ENCODE measurements at places on chromosomes 1 and 21.

- DNase-seq, result no peak
Observed at GRCh38 chr1:93704052-93704451, 22.4 kb upstream of the BCAR3 start.

- no peak for DNase-seq
Observed at GRCh38 chr1:163173121-163173520, 29.6 kb downstream of the RGS5 start.

- DNase-seq, result no peak
Observed at GRCh38 chr1:29239142-29239541, 2.8 kb downstream of the PTPRU start.

- DNase-seq, result no peak
Observed at GRCh38 chr1:236673289-236673919, 12.9 kb upstream of the ACTN2 start.

DNA sequence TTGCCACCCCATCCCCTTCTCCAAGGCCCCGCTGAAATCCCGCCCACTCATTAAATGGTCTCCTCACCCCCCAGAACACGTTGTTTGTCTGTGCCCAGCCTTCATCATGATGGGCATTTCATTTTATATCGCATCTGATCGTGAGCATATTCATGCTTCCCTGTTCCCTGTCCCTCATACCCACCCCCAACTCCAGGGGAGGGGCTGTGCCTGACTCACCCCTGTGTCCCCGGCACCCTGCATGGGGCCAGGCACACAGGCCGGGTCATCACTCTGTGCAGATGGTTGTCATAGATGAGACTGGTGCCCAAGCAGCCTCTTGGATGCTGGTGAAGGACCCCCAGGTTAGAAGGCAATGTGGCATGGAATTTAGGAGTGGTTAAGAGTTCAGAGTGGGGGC is 11.0 kb downstream of the CAMK2N1 start:
- no peak for DNase-seq

DNA sequence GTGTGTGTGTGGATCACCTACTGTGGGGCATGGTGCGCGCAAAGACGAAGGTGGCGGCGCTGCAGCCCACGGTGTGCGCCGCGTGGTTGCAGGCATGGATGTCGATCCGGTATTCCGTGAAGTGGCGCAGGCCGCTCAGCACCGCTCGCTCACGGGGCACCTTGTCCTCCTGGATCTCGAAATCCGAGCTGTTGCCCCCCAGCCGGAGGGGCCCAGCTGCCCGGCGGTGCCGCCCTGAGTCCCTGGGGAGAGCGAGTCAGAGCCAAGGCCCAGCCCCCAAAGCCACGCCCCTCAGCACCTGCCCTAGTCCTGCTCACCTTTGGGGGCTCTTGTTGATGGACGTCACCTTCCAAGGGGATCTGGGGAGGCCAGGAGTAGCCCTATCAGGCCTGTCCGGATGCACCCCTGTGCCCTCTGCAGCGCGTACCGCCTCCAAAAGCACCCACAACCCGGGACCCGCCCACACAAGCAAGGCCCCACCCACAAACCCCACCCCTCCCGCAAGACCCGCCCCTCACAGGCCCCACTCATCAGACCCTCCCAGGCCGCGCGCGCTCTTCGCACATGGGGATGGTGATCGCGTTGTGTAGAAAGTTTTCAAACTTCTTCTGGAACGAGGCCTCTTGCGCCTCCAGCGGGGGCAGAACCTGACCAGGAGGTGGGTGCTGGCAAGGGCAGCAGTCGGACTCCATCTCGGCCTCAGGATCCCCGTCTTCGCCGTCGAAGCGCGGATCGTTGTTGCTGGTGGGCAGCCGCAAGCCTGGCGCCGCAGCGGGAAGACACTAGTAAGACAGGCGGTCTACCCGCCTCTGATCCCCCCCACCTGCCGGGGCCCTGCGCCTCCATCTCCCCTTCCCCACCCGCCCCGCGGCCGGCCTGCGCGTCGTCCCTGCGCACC is 13.6 kb downstream of the INSRR start:
- no peak for DNase-seq

- DNase-seq, result no peak
Observed at GRCh38 chr1:32480003-32480402, 15.1 kb downstream of the ZBTB8B start.

GRCh38 chr1:85372683-85373377 is 92.1 kb downstream of the DDAH1 start:
- no peak for DNase-seq

- DNase-seq, result no peak
Observed at GRCh38 chr1:222974496-222974895, 159.7 kb downstream of the DISP1 start.

DNA sequence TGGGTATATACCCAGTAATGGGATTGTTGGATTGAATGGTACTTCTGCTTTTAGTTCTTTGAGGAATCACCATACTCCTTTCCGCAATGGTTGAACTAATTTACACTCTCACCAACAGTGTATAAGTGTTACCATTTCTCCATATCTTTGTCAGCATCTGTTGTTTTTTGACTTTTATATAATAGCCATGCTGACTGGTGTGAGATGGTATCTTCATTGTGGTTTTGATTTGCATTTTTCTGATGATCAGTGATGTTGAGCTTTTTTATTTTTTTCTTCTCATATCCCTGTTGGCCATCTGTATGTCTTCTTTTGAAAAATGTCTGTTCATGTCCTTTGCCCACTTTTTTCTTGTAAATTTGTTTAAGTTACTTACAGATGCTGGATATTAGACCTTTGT is 14.1 kb downstream of the DNM3 start:
- DNase-seq, result no peak

DNA sequence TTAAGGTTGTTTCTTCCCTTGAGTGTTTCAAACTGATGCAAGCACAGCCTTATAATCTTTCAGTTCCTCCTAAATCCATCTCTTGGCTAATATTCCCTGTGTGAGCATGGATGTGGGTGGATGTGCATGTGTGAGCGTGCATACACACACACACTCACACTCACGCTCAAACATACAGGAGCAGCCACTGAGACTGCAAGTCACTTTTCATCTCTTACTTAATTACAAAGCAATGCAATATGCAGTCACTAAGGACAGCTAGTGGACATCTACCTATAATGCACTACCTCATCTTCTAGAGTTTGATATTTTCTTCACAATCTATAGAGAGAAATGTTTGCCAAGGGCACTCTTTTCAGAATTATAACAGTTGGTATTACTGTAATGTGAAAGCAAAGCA is 1.4 kb downstream of the ESRRG start:
- DNase-seq, result no peak

DNA sequence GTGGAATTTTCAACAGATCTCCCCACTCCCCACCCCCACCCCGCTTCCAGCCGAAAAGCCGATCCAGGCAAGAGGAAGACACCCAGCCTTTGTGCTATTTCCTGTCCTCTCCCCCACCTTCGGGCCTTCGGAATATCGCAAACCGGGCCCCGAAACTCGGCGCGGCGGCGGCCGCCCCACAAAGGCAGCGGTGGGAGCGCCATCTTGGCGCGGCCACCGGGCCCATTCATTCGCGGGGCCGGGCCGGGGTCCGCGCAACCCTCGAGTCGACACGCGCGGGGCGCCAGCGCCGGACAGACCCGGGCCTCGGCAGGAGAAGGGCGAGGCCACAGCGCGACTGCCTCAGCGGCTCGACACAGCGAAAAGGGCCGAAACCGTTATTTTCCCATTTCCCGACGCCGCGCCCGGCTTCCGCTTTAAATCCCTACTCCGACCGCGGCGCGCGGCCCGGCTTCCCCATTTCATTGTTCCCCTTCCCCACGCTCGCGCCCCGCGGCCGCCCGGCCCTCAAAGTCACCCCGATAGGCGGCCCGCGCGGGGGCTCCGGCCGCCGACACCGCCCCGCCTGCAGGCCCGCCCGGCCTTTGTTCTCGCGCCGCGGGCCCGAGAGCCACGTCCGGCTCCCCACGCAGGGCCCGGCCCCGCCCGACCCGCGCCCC is 911 bp downstream of the GNB1 start:
- peak; percentile 41 for DNase-seq

DNA sequence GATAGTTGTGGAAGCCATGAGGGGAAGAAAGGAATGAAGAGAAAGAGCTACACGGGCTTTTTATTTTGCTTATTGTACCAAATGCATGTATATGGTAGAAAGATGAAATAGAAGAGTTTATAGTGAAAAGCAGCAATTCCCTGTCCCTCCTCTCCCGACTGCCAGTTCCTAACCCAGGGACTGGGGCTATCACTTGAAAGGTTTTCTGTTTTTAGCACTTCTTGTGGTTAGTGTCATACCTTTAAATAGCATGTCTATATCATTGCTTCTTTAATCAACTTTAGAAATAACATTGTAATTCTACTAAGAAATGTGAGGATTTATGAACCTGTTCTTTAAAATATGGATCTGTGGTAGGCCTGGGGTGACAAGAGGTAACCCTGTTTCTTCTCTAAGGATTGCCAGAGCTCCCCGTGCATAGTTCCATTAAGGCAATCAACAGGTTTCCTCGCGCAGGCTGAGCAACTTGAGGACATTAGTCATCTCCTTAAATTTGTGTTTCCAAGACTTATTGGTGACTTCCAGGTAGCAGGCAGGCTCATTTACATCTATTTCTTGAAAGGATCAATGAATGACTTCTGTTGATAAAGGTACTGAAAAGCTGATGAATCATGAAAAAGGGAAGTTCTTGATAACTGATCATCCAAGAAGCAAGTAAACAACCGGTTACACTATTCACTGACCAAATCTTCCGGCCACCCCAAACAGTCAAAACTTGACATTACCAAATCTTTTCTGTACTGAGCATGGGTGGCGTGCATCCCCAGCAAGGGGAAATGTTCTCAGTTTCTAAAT is 37.8 kb upstream of the S1PR1 start:
- DNase-seq, result no peak

DNA sequence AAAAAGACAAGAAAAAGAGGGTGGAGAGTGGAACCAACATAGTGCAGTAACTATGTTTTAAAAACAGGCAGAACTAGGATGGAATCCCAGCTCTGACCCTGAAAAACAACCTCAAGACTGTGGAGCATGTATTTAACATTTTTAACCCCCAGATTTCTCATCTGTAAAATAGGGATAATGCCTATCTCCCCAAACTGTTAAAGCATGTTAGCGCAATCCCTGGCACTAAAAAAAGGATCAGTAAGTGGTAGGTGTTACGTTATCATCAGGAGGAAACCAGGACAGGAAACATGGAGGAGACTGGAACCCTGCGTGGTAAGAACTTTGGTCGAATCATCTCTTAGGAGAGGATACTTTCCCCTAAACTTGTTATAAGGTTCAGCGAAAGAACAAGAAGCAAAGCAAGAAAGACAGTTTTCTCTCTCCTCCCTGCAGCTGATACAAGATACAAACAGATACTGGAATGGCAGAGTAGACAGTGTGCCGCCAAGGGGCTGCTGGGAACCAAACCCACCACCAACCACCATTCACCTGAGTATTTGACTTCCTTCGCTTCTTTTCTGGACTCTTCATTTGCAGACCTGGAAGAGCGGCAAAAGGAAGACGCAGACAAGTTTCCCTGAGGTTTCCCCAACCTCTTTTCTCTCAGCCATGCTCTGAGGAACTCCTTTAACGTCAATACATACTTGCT is 991 bp downstream of the PYGO2 start:
- DNase-seq, result no peak

- DNase-seq, result no peak
Observed at GRCh38 chr1:244006381-244006901, 44.6 kb upstream of the ZBTB18 start.

DNA sequence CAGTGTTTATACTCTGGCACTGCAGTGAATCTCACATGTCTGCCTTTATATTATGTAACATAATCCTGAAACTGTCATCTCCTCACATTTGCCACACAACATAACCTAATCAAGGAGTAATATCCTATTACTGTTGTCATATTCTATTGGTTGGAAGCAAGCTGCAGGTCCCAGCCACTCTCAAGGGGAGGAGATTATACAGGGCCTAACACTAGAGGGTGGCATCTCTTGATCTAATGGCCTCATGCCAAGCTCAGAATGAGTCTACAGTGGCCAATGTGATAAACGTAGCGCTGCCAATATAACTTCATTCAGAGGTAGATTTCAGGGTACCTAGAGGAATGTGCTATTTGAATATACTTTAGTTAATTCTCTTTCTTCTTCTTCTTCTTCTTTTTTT is 166.8 kb downstream of the BACH1 start:
- no peak for DNase-seq

- DNase-seq, result no peak
Observed at GRCh38 chr1:112634367-112634766, 14.7 kb downstream of the CAPZA1 start.

DNA sequence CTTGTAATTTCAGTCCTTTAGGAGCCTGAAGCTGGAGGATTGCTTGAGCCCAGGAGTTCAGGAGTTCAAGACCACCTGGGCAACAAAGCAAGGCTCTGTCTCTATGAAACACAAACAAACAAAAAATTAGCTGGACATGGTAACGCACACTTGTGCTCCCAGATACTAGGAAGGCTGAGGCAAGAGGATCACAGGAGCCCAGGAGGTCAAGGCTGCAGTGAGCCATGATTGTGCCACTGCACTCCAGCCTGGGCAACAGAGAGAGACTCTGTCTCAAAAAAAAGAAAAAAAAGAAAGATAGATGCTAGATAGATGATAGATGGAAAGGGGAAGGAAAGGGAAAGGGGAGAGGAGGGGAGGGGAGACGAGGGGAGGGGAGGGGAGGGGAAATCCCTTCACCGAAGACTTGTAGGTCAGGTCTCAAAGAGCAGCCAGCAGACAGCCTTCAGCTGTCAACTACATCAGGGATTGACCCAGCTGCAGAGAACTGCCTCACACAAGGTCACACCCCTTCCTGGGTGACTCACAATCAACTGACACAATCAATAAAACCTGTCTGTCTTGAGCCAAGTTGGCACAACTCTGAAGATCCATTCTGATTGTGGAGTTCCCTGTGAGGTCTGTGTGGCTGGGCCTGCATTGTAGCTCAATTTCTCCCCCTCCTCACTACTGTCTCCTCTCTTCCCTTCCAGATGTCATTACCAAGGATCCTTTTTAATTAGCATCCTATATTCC is 200.6 kb downstream of the RGS7 start:
- no peak for DNase-seq

GRCh38 chr1:234760303-234760723 is 150.3 kb upstream of the IRF2BP2 start:
- DNase-seq, result no peak

DNA sequence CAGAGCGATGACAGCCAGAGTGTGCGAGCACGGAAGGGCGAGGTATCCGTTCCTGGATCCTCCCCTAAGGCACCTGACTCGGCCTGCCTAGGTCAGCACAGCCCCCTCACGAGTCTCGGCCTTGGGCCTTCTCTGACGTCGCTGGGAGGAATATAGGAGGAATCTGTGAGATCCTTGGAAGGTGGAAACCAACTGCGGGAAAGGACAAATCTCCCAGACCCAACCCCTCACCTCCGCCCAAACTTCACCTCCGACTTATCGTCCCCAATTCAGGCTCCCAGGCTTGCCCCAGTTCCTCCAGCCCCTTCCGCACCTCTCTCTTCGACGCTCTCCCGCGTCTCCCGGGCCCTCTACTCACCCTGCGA is 494 bp downstream of the APH1A start:
- DNase-seq, result peak; percentile 15

DNA sequence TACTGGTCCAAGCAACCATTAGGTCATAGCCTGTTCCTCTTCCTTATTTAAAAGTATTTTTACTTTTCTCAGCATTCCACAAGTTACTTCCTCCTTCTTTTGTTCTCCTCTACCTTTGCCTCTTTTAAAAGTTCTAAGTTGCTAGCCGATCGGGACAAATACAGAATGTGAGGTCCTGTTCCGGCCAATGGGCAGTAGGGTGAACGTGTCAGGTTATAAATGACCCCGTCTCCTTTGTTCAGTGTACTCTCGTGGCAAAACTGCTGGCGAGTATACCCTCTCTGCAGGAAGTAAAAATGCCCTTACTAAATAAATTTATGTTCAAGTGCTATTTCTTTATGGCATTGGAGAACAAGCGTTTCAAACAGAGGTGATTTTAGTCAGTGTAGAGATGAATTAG is 2.5 kb downstream of the ADCY10 start:
- no peak for DNase-seq

Data from activated gamma-delta T cell (primary cell).